ENCODE measurements at places on chromosomes 13 and 19.

DNA sequence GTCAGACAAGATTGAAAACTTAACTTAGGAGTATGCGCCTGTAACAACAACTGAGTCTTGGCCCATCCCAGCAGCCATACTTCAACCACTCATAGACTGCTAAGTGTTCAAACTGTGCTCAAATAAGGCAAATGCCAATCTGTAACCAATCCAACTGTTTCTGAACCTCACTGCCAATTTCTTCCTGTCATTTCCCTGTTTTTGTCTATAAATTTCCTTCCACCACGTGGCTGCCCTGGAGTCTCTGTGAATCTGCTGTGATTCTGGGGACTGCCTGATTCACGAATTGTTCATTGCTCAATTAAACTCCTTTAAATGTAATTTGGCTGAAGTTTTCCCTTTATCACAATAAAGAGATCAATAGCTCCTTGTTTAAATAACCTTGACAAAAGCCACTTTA, 50.8 kb upstream of the FREM2 start:
- DNase-seq, result no peak

GRCh38 chr19:43380008-43380407, 26.5 kb downstream of the CD177 start:
- no peak for DNase-seq

GRCh38 chr19:3625996-3626472, 556 bp downstream of the CACTIN start:
- no peak for DNase-seq

DNA sequence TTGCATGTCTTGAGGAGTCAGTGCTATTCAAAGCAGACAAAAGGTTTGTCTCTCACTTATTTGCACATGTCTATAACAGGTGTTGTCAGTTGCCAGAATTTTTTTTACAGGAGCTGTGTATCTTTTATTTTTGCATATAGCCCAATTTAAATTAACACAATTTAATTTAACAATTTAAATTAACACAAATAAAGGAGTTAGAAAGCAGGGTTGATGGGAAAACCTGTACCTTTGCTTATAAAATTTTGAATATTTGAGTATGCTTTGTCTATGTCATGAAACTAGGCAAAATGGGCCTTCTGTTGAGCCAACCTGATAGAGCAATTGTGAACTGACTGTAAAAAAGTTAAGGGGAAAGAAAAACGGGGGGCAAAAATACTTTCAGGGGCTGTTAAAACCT, 78.0 kb downstream of the MAP4K1 start:
- DNase-seq, result no peak

GRCh38 chr19:1115646-1116420, 12.0 kb downstream of the GPX4 start:
- DNase-seq, result no peak

Measured in AG08395 (cell line).